ENCODE measurements at places on chromosomes 6 and 20.

- DNase-seq: no peak
Measured at GRCh38 chr6:12364621-12365020, 74.5 kb downstream of the EDN1 start.

DNA sequence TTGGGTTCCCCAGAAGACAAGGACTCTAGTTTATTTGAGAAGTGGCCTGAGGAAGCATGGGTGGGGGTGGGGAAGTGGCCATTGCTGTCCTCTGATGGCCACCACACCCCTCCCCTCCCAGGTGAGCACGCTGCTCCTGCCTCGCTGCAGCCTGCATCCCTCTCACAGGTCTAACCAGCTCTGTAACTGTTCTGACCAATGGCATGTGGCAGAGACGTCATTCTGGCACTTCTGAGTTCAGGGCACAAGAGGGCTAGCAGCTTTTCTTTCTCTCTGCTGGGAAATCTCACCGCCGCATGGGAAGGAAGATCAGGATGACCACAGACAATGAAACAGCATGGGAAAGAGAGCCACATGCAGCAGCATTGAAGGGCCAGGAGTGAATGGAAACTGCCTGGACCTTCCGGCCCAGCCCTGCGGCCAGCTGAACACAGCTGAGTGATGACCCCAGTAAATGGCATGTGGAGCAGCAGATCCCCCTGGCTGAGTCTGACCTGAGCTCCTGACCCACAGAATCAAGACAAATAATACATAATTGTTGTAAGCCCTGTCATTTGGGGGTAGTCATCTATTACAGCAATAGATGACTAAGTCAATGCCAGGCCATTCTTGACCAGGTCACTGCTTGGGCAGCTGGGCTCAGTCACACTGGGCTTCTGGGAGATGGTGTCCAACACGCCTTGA is 179.8 kb downstream of the LINC00237 start:
- no peak for DNase-seq

- DNase-seq: no peak
Measured at GRCh38 chr6:132414761-132415160, 13.5 kb upstream of the MOXD1 start.

DNA sequence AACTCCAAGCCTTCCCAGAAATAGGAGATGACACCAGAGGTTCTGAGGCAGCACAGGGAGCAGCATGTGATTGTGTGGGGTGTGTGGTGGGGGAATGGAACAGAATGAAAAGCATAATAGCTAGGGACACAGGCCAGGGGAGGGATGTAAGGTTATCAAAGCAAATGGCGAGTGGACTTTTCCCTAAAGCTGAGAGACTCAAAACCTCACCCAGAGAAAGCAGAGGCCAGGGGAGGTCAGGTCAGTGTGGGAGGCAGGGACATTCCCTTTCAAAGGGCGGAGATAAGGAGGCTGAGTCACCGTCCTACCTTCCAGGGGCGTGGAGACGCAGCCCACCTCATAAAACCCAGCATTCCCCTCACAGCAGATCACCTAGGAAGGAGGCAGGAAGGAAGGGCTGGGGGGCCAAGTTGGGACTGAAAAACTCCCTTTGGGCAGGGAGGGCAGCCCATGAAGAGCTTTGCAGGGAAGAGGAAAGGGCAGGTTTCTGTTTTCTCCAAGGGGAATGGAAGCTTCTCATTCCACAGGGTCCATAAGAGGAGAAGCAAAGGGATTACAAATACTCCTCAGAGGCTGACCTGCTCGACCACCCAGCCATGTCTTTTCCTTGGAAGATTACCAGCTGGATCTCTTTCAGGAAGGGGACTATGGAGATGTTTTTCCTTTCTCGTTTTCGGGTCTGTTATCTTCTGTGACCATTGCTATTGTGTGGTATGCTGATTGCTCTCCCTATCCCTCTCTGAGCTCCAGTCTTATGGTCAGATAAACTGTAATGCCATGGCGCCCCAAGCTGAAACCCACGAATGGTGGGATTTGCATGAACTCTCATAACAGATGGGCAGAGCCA is 9.6 kb upstream of the LY6G5C start:
- DNase-seq: no peak

DNA sequence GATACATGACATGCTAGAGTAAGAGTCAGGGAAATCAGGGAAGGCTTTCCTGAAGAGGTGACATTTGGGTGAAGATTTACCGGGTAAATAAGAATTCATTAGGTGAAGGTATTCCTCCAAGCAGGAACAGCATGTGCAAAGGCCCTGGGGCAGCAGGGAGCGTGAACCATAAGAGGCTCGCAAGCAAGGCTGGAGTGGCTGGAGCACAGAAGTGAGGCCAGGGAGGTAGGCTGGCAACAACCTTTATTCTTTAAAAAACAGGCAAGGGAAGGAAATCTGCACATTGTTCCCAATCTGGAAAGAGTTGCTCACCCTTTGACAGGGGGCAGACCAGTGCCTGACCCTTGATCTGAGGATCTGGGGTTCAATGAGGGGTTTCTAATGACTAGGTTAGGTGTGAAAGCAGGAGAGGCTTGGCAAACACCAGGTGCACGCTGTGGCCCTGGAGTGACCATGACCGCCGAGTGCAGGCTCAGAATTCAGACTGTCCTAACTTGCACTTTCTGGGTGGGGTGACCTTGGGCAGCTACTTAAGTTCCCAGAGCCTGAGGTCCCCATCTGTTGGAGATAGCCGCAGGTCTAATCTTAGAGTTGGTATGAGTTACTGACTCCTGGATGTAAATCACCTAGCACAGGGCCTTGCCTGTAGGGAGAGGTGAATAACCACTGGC is 1.9 kb downstream of the KIAA1755 start:
- DNase-seq: no peak

DNA sequence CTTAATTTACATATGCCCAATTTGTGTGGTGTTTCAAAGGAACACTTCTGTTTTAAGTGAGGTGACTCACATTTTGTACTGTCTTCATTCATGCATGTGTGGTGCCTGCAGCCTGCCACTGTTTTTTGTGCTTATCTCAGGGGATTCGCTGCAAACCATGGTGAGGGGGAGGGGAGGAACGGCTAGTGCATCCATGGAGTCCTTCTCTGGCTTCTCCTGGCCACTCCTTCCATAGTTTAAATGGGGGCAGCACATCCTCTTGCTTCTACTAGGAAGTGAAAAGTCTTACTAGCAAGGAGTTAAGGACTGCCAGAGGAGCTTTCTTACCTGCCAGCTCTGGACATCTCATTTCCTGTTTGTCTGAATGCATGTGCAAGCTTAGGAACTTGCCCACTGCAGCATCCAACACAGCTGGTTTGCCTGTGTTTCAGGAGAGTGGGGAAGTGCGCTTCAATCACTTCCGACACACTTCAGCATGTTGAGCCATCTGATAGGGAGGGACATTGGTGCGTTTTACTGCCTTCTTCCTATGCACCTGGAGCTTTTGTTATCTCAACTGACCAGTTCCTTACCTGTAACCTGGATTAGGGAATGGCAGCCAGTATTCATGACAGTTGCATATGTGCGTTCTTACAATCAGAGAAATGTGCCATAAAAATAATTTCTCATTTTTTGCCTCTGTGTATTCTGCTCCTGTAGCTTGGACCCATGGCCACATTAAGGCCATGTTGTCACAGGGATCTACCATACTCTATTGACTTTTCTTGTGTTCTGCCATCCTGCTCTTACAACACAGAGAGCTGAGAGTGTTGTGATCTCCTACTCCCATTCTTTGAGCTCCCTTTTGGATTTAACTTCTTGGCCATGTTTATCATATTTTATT is 211.3 kb downstream of the ARID1B start:
- DNase-seq: no peak

GRCh38 chr20:48096957-48097890 is 311.9 kb upstream of the SULF2 start:
- DNase-seq: no peak

DNA sequence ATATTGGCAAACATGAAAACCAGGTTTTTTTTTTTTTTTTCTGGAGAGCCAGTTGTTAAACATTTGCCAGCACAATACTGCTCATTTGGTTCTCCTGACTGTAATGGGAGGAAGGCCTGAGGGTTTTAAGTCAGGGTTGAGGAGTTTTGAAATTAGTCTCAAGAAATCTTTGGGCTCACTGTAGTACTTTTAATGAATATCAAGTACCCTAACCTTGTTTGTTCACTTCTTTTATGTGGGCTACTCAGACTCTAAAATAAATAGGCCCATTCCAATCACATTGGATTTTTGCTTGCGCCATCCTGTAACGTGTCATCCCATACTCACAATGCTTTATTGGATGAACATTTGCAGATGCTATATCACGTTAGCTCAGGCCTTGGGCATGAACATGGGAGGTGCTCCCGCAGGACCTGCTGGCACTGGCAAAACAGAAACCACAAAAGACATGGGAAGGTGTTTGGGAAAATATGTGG is 146.9 kb downstream of the DNAH8 start:
- no peak for DNase-seq

DNA sequence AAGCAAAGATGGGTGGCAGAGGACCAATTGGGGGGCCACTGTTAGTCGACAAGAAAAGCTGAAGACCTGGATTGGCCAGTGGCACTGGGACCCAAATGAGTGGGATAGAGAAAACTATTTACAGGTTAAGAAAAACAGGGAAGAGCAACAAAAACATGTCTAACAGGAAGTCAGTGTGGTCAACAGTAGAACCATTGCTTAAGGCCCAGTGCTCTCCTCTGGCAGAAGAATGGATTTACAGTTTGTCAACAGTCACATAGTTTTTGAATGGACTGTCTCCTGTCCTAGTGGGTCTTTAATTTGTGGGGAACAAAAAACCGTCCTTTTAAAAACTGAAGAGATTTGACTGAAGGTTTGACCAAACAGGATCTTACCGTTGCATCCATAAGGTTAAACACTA is 12.1 kb upstream of the WTAP start:
- no peak for DNase-seq

DNA sequence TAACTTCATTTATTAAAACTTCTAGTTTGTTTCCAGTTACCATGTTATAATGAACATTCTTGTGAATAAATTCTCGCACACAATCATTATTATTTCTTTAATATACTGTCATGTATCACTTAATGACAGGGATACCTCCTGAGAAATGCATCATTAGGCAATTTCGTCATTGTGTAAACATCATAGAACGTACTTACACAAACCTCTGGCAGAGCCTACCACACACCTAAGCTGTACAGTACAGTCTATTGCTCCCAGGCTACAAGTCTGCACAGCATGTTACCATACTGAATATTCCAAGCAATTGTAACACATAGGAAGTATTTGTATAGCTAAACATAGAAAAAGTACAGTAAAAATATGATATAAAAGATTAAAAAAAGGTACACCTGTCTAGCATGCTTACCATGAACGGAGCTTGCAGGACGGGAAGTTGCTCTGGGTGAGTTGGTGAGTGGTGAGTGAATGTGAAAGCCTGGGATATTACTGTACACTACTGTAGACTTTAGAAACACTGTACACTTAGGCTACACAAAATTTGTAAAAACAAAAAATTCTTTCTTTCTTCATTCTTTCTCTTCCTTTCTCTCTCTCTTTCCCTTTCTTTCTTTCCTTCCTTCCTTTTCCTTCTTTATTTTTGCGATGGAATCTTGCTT is 268.2 kb upstream of the SOX4 start:
- no peak for DNase-seq

GRCh38 chr6:195861-196360 is 96.4 kb upstream of the DUSP22 start:
- DNase-seq: no peak

GRCh38 chr6:116461932-116462885 is 1.0 kb downstream of the CALHM6 start:
- peak; percentile 34 for DNase-seq

DNA sequence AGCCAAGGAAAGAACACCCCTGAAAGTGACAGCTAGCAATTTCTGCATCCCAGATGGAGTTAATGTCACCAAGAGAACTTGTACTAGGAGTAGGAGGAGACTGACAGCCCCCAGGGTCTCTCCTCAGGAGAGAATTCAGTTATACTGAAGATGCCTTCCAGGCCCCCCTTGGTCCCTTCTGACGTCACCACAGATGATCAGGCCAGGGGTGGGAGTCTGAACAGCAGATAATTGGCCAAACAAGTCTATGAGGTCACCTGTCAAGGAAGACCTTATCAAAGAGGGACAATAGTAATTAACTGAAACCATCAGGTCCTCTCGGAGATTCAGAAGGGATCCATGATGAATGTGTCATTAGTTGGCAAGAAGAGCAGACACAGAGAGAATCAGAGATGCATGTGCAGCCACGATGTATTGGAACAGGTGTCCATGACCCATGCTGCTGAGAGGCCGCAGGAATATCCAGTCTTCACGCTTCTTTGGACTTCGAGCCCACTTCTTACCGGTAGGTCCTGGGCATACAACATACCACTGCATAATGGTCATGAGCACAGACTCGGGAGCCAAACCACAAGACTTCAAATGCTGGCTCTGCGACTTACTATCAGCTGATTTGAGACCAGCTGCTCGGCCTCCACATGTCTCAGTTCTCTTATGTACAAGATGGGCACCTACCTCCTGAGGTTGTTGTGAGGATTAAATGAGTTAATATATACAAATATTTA is 10.2 kb downstream of the TRIM10 start:
- DNase-seq: no peak

- no peak for DNase-seq
Measured at GRCh38 chr6:141492521-141493284, 640.0 kb upstream of the GJE1 start.

DNA sequence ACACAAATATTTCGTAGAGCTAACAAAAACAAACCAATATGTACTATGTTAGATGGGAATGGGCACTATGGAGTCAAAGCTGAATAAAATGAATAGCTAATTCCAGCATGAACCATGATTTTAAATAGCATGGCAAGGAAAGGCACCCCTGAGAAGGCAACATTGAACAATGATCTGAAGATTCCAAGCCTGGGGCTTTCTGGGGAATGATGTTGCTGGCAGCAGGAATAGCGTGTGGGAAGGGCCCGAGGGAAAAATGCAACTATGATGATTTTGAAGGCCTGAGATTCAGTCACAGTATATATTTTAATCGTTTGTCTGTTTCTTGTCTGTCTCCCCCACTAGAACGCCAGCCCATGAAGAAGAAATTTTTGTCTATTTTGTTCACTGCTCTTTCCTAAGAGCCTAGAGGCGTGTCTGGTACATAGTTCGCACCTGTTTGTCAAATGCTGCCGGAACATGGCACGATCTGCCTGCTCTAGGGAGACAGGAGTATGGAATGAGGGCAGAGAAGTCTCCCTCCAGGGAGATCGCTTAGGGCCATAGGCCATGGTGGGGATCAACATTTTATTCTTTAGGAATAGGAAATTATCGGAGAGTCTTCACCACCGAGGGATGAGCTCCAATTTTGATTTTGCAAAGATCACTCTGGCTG is 84.8 kb upstream of the EYA2 start:
- DNase-seq: no peak

GRCh38 chr20:20052074-20052970 is at the start of the genes CFAP61 and CRNKL1:
CFAP61 (plus strand) TSS chr20:20052532; CDS start chr20:20056654, 4,122 bp downstream.
CRNKL1 (minus strand) TSS chr20:20052466; CDS start chr20:20052342, 124 bp downstream.
- peak; percentile 89 for DNase-seq

DNA sequence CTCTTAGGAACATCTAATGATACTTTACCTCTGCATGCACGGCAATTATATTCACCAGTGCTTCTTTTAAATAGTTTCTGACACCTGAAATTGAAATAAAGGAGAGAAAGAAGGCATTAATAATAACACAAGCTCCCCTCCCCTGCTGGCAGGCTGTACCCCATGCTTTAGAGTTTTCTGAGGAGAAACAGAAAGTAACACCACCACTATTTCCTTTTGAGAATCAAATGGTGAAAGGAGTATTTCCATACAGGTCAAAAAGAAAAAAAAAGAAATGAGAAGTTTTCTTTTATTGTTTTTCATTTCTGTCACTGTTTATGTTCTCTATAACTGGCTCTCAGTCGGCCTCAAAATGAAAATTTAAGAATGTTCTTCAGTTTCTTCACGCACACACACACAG is 108.1 kb downstream of the IRF4 start:
- no peak for DNase-seq
